ENCODE measurements at places on chromosomes 3 and 15.

DNA sequence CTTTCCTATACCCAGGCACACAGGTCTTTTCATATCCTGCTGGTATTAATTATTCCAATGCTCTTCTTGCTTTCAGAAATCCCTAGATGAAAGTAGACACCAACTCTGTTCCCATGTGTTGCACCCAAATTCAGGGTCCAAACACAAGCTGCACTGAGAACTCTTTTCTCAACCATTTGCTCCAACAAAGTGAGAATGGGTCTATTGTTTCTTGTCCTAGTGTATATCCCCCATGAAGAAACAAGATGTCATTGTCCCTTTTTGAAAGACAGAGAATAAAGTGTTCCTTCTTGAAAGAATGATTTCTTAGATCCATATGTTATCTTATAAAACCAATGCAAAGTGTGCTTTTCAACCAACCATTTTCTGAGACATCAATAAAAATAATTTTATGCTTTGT lies 353.7 kb downstream of the CNTN6 start:
- DNase-seq = no peak

GRCh38 chr3:15443826-15444524 lies 16.6 kb downstream of the EAF1 start:
- no peak for DNase-seq

GRCh38 chr3:32883817-32884216 lies 66.0 kb downstream of the TRIM71 start:
- no peak for DNase-seq

- DNase-seq = no peak
Measured at GRCh38 chr3:49733551-49733950, 9.8 kb upstream of the GMPPB start.

- DNase-seq = no peak
Measured at GRCh38 chr3:114319453-114319852, 25.6 kb downstream of the TIGIT start.

GRCh38 chr15:44038755-44039191 lies 156.3 kb downstream of the FRMD5 start:
- no peak for DNase-seq

DNA sequence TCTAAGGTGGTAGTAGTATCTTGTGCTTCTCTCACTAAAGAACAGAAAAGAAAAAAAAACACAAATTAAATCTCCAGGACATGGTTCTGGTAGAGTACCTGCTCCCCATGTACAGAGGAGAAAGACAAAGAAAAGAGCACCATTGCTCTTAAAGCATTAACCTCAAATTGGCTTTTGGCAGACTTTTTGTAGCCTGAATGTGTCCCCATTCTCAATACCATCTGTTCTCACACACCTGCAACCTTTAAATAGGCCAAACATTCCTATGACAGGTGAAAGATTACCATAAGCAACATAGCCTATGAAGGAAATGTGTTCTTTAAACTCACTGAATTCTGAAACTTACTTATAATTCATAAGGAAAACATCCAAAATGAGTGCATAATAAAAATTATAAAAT lies 68.0 kb downstream of the TIPARP start:
- no peak for DNase-seq

DNA sequence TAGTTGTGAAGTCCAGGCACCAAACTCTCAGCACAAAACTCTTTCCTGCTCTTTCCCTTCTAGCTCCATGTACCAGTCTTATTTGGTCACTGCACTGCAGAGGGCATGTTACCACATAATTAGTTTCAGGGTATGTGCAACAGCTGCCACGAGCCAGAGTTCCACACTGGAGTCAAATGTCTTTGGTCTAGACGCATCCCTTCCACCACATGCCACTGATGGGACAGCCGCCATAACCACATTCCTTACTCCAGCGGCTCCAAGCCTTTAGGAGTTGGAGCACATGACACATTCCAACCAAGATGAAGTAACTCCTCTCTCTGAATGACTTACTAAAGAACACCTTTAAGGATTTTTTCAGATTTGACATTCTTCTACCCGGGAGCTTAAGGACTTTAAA lies 153.4 kb downstream of the ERC2 start:
- no peak for DNase-seq

- DNase-seq = no peak
Measured at GRCh38 chr3:16460273-16460672, 53.2 kb downstream of the RFTN1 start.

DNA sequence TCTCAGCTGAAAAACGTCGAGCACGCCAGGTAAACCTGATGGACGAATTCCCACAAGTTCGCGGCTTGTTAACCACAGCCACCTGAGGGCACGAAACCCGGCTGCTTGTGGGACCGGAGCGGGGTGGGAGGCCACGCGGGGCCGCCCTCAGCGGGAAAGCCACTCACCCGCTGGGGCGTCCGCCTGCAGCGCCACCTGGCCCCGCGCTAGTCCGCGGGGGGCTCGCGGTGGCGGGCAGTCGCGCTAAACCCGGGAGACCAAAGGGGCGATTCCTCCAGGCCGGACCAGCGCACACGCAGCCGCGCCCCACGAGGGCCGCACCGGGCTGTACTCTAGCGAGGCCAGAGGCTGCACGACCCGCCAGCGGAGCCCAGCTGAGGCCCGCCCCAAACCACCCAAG lies 15.7 kb upstream of the CFAP161 start:
- no peak for DNase-seq

DNA sequence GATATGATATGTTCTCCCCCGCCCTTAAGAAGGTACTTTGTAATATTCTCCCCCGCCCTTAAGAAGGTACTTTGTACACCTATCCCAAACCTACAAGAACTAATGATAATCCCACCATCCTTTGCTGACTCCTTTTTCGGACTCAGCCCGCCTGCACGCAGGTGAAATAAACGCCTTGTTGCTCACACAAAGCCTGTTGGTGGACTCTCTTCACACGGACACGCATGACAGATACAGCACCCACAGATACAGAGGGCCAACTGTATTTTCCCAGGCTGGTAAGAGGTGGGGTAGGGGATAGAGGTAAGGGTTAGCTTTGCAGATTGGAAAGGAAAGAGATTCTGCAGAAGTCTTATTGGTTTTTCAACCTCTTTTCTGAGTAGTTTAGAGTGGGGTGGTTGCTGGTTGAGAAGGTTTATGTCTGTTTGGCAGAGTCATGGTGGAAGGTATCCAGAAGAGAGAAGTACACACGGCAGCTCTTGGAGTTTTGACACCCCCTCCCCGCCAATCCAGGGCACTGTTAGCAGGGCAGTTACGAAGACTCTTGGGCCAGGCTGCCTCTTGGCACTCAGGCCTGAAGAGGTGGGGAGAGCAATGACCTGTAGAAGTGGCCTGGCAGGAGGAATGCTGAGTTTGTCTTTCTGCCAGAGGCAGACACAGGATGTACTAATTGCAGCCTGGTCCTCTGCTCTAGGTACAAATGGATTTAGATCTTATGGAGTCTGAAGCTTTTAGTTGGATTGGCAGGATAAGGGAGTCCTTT lies 36.0 kb upstream of the IDH2 start:
- no peak for DNase-seq

DNA sequence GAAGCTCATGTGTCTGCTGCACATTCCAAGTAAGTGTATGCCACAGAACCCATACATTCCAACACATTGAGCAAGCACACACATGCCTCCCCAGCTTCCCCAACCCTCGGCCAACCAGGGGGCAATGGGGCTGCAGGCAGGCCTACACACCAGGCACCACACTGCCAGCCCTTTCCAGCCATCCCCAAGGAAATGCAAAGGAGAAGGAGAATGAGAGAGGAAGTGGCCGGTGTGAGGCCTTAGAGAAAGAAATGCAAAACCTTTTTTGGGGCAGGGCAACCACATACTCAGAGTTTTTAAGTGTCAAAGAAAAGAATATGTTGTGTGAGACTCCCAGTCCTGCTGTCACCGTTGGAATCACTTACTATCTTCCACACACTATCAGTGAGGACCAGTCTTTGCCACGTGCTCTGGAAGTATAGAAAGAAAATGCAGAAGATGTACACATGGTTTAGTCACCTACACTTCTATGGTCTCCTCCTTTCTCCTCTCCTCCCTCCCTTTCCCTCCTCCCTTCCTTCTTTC lies 11.1 kb downstream of the IGF2BP2 start:
- no peak for DNase-seq

GRCh38 chr15:43232289-43232874 lies 11.6 kb upstream of the EPB42 start:
- no peak for DNase-seq

- no peak for DNase-seq
Measured at GRCh38 chr3:16329826-16330129, 64.8 kb downstream of the OXNAD1 start.

DNA sequence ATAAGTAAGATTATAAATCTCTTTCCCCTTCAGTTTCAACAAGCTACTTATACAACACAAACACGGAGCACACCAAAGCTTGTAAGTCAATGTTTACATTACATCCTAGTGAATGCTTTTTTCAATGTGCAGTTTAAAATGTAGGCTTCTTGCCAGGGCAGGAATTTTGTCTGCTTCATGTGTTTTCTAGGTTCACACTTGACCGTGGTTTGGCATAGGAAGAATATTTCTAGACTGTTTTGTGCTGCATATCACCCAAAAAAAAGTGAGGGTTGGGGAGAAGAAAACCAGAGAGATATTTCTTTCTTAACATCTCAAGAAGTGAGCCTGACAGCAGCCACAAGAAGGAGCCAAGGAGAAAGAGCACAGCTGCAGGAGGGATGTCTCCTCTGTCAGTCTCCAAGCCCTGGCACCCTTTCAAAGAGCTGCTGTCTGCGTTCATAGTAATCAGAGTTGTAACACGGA lies 255.8 kb downstream of the MEIS2 start:
- no peak for DNase-seq

GRCh38 chr15:100986158-100986896 lies 67.2 kb downstream of the LRRK1 start:
- no peak for DNase-seq

DNA sequence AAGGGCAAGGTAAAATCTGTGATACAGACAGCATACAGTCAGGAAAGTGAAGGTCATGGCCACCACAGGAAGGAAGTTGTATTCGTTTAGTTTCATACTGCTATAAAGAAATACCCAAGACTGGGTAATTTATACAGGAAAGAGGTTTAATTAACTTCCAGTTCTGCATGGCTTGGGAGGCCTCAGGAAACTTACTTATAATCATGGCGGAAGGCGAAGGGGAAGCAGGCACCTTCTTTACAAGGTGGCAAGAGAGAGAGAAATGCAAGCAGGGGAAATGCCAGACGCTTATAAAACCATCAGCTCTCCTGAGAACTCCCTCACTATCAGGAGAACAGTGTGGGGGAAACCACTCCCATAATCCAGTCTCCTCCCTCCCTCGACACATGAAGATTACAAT lies 353.7 kb upstream of the SEMA6D start:
- no peak for DNase-seq

DNA sequence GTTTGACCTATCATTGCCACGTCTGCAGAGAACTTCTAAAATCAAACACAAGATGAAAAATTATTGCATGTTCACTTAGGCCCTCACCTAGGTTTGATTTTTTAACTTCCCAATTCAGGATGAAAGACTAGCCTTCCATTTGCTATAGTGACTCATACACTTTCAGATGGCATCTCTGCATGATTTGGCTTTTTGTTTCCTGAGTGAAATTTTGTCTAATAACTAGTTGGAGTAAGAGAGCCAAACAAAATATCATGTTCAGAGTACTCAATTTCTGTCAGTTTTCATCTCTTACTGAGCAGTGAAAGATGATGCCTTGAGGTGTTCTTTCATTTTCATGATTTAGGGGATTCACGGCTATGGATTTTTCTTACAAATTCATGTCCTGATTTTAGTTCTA lies 122.9 kb downstream of the NSUN3 start:
- DNase-seq = no peak

DNA sequence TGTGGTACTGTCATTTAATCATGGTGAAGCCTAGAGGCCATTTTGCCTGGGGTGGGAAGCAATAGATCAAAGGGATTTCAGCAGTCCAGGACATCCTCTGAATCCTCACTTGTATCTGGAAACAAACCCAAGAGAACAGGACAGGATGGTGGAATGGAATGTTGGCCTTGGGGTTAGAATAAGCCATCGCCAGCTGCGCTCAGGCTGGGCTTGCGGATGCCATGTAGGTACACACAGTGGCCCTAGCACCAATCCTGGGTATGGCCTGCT lies 76.5 kb upstream of the ALDH1A3 start:
- no peak for DNase-seq

All from activated CD8-positive, alpha-beta memory T cell treated with anti-CD3 and anti-CD28 coated beads for 48 hours (primary cell).